Activated B cell treated with CpG ODN at 0.5 μM for 24 hours (primary cell): ENCODE measurements at places on chromosomes 5 and 9.

GRCh38 chr5:180802325-180803180 lies at the start of gene MGAT1:
Gene MGAT1, minus strand, starts transcription at chr5:180802806. Its CDS starts 9,835 bp downstream, at chr5:180792971.
- no peaks in the 10 kb centered on the region for H3K27me3 ChIP-seq
- DNase-seq, result peak; percentile 84
- peaks cover 84% of the 10 kb centered on the region for H3K4me1 ChIP-seq
- peak within 1 kb of the TSS; percentile 91 for H3K27ac ChIP-seq

- no peak for DNase-seq
- H3K27me3 ChIP-seq, result no peaks in the 10 kb centered on the region
- no peak overlapping the region for H3K27ac ChIP-seq
- H3K36me3 ChIP-seq, result no peaks in the 10 kb centered on the region
These were observed 1990.5 kb downstream of the MAT2B start for GRCh38 chr5:165495829-165496380.

DNA sequence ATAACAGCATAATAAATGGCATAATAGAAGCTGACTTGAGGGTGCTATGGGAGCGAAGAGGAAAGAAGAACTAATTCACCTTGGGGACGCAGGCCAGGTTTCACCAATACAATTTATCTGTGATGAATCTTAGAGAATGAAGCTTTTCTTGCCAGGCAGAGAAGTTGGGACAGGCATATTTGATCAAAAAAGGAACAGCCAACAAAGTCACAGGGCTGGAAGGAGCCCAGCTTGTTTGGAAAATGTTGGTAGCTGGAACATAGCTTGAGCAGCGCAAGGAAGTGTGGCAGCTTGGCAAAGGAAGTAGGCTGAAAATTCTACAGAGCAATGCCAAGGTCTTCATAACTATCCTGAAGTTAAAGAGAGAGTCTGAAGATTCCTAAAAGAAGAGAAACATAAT lies 181.5 kb upstream of the OR13F1 start:
- H3K27ac ChIP-seq, result no peak overlapping the region
- DNase-seq, result no peak
- H3K4me1 ChIP-seq, result no peaks in the 10 kb centered on the region
- no peaks in the 10 kb centered on the region for H3K36me3 ChIP-seq

- no peak overlapping the region for H3K27ac ChIP-seq
- H3K36me3 ChIP-seq, result no peaks in the 10 kb centered on the region
These were observed 173.8 kb downstream of the PCSK1 start for GRCh38 chr5:96259151-96259772.

DNA sequence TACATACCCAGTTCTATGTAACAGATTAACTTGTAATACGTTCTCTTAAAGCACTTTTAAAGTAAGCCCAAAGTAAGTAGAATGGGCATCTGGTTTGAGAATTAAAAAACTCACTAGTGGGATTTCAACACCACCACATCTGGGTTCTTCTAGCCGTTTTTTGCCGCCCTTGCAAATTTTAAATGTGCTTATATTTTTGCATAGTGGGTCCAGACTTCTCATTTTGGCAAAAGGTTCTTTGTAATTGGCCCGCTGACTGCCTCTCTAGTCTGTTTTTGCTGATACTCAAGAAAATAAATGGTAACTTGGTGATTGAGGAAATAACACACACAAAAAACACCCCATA lies 582 bp upstream of the FBXO4 start:
- H3K4me3 ChIP-seq, result peak overlapping the region; percentile 93
- no peaks in the 10 kb centered on the region for H3K27me3 ChIP-seq
- H3K4me1 ChIP-seq, result peaks cover 24% of the 10 kb centered on the region
- peaks cover 25% of the 10 kb centered on the region for H3K36me3 ChIP-seq

GRCh38 chr9:19030899-19031298 lies 2.1 kb downstream of the SAXO1 start:
- H3K27me3 ChIP-seq, result peaks cover 10% of the 10 kb centered on the region
- no peaks in the 10 kb centered on the region for H3K36me3 ChIP-seq
- H3K4me1 ChIP-seq, result peaks cover 2% of the 10 kb centered on the region
- no peak overlapping the region for H3K27ac ChIP-seq

- DNase-seq, result no peak
- no peak overlapping the region for H3K27ac ChIP-seq
- H3K27me3 ChIP-seq, result no peaks in the 10 kb centered on the region
- no peaks in the 10 kb centered on the region for H3K36me3 ChIP-seq
These were observed 29.7 kb downstream of the RLN2 start for GRCh38 chr9:5274770-5275169.

DNA sequence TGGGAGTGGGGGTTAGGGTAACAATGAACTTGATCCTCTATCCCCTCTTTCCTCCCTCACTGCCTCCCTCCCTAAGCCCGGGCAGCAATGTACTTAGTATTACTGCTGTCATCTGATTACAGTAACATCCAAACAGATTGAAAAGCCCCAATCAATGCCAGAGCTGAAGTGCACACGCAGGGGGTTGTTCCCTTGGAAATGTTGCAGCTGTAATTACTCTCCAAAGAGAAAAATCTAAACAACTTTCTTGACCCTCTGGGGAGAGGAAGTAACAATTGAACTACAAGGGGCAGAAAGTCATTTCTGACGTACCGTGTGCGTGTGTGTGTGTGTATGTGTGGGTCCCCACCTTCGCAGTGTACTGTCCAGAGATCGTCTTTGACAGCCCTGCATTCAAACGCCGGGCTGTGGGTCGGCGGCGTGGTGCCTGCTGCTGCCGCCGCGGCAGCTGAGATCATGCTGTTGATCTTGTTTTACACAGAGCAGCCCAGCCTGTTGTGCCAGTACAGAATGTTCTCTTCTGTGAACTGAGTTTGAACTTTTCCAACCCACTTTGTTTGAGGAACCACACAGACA lies 66.0 kb upstream of the KLF9 start:
- H3K4me1 ChIP-seq, result no peaks in the 10 kb centered on the region
- no peaks in the 10 kb centered on the region for H3K36me3 ChIP-seq
- H3K4me3 ChIP-seq, result no peak overlapping the region
- no peak for DNase-seq
- H3K27ac ChIP-seq, result no peak overlapping the region

DNA sequence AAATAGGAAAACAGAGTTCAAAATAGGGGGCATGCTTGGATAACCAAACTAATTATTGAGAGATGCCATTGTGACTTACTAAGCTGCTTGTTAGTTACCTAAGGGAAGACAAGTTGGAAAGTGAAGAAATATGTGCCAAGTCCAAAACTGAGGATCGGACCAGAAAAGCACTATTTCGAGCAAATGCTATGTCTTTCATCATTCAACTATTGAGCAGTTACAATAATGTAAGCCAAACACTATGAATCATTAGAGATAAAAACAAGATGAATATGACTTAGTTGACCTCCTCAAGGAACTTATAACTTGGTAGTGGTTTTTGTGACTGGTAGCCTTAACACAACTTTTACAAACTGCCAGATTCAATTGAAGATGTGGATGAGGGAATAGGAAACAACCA lies 240.6 kb upstream of the MPDZ start:
- no peaks in the 10 kb centered on the region for H3K36me3 ChIP-seq
- no peaks in the 10 kb centered on the region for H3K27me3 ChIP-seq
- no peak overlapping the region for H3K4me3 ChIP-seq
- H3K4me1 ChIP-seq, result no peaks in the 10 kb centered on the region
- H3K27ac ChIP-seq, result no peak overlapping the region
- no peak for DNase-seq

GRCh38 chr5:153863951-153864350 lies 174.8 kb downstream of the FAM114A2 start:
- no peak overlapping the region for H3K27ac ChIP-seq
- H3K4me1 ChIP-seq, result no peaks in the 10 kb centered on the region
- H3K27me3 ChIP-seq, result no peaks in the 10 kb centered on the region
- no peak for DNase-seq
- H3K4me3 ChIP-seq, result no peak overlapping the region

GRCh38 chr5:122921826-122922225 lies 76.4 kb downstream of the SNX24 start:
- no peak for DNase-seq
- no peaks in the 10 kb centered on the region for H3K36me3 ChIP-seq
- no peaks in the 10 kb centered on the region for H3K27me3 ChIP-seq
- H3K27ac ChIP-seq, result no peak overlapping the region

- no peak overlapping the region for H3K27ac ChIP-seq
- no peaks in the 10 kb centered on the region for H3K36me3 ChIP-seq
- no peak for DNase-seq
- H3K4me3 ChIP-seq, result no peak overlapping the region
- no peaks in the 10 kb centered on the region for H3K4me1 ChIP-seq
These were observed 16.7 kb downstream of the GFPT2 start for GRCh38 chr5:180336234-180337020.

DNA sequence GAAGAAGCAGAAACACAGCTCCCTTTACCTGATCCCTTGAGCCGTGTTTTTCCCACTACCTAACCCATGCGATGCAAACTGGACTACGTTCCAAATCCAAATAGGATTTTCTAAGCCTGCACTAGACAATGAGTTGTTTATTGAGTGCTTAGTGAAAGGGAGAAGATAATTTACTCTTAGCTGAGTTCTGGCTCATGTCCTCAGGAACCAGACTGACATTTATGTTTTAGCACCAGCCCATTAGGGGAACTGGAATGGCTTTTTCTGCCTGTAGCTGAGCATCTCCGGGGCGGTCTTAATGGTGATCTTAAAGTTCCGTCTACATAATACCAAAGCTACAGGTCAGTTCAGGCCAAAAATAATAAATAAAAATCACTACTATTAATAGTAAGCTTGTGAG lies 81.5 kb downstream of the SH3TC2 start:
- no peaks in the 10 kb centered on the region for H3K36me3 ChIP-seq
- H3K4me1 ChIP-seq, result no peaks in the 10 kb centered on the region
- H3K27ac ChIP-seq, result no peak overlapping the region
- no peak overlapping the region for H3K4me3 ChIP-seq

DNA sequence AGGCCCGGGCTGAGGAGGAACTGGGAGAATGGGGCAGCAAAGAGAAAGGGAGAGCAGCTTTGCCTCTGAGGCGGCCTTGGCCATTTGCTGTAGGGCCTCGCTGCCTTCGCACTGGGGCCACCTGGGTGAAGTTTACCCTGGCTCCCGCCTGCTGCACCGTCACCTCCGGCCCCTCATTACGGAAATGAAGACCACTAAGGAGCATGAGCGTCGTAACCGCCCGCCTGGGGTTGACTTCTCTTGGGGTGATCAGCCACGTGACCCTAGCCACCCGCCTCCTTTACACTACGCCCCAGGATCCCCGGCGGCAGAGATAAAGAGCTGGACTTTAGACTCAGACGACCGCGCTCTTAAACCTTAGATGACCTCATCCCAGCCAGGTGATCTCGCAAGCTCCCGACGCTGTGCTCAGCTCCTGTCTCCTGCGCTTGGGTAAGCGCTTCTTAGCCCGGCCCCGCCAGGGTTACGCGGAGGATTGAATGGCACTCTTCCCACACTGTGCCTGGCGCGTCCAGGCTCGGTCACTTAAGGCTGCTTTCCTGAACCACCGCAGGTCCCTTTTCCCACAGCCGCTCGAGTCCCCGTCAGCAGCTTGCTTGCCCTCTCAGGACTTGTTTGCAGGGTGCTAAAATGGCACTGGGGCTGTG lies 107.9 kb upstream of the LARP1 start:
- peaks cover 12% of the 10 kb centered on the region for H3K27me3 ChIP-seq
- H3K36me3 ChIP-seq, result no peaks in the 10 kb centered on the region
- peaks cover 16% of the 10 kb centered on the region for H3K4me1 ChIP-seq
- no peak overlapping the region for H3K27ac ChIP-seq
- peak overlapping the region; percentile 87 for H3K4me3 ChIP-seq

DNA sequence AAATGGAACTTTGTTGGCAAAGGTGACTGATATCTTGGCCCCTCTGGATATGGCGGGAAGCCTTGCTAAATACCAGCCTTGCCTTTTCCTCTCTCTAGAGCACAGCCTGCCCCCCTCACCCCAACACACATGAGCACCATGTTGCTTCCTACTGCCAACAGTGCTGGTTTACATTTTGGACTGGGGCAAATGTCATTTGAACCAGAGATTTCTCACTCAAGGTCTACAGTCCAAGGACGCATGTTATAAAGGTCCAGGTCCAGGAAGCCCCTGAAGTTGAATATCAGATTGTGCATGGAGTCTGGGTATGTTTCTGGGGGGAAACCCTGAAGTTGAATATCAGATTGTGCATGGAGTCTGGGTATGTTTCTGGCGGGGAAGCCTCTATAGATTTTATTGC lies 19.9 kb downstream of the NEURL1B start:
- H3K4me1 ChIP-seq, result no peaks in the 10 kb centered on the region
- DNase-seq, result no peak
- H3K36me3 ChIP-seq, result no peaks in the 10 kb centered on the region
- no peak overlapping the region for H3K27ac ChIP-seq
- H3K27me3 ChIP-seq, result peaks cover 18% of the 10 kb centered on the region

DNA sequence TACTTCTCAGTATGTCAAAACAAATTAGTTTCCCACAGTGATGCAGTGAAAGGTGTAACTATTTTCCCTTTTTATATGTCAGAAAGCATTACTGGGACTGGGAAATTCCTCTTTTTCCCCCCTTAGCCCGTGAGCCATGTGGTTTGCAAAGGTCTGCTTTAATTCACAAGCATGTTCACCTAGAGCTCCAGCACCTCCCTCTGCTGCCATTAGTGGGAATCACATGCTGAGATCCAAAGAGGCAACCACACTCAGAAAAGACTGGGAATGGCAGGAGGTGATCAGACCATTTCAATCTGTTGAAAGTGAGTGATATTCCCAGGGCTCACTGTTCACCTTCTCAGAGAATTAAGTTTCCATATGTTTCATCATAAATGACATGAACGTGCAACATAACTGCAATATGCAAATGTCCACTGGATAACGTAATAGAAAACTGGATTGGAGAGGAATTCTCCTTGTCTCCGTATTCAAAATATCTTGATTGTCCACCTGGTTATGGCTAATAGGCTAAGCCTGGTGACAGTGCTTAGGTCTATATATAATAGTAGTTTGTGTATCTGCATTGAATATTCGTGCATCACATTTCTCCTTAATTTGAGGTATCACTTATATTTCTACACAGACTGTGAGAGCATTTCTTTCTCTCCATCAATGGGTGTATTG lies 703.5 kb upstream of the WWC1 start:
- no peaks in the 10 kb centered on the region for H3K36me3 ChIP-seq
- DNase-seq, result no peak
- no peak overlapping the region for H3K4me3 ChIP-seq
- no peaks in the 10 kb centered on the region for H3K27me3 ChIP-seq

DNA sequence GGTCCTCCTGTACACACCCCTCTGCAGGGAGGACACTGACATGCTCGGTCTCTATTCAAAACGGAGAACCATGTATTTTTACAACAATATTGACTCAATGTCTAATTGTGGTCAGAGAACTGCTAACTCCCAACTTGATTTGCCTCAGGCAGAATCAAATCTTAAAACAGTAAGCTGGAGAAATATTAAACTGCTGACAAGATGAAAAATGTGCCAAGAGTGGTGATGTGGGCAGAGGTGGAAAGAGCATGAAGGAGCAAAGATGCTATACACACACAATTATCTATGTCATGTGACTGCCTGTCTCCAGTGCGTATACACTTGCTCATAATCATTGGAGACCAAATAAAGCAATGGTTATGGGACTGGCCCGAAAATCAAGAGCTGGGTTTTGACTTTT lies 556.1 kb upstream of the ZNF608 start:
- H3K27ac ChIP-seq, result no peak overlapping the region
- no peaks in the 10 kb centered on the region for H3K27me3 ChIP-seq
- no peaks in the 10 kb centered on the region for H3K36me3 ChIP-seq
- no peaks in the 10 kb centered on the region for H3K4me1 ChIP-seq

- H3K36me3 ChIP-seq, result no peaks in the 10 kb centered on the region
- no peaks in the 10 kb centered on the region for H3K27me3 ChIP-seq
These were observed 750.5 kb downstream of the PTPRD start for GRCh38 chr9:9862235-9862810.

- no peaks in the 10 kb centered on the region for H3K36me3 ChIP-seq
- H3K27ac ChIP-seq, result no peak overlapping the region
- no peak for DNase-seq
- no peaks in the 10 kb centered on the region for H3K4me1 ChIP-seq
- H3K27me3 ChIP-seq, result no peaks in the 10 kb centered on the region
These were observed 236.0 kb downstream of the TENT4A start for GRCh38 chr5:6949230-6949629.
